ENCODE measurements at places on chromosomes 1 and 21.
A peak's percentile ranks its signal among the peaks of the same experiment; 100 is the strongest.

DNA sequence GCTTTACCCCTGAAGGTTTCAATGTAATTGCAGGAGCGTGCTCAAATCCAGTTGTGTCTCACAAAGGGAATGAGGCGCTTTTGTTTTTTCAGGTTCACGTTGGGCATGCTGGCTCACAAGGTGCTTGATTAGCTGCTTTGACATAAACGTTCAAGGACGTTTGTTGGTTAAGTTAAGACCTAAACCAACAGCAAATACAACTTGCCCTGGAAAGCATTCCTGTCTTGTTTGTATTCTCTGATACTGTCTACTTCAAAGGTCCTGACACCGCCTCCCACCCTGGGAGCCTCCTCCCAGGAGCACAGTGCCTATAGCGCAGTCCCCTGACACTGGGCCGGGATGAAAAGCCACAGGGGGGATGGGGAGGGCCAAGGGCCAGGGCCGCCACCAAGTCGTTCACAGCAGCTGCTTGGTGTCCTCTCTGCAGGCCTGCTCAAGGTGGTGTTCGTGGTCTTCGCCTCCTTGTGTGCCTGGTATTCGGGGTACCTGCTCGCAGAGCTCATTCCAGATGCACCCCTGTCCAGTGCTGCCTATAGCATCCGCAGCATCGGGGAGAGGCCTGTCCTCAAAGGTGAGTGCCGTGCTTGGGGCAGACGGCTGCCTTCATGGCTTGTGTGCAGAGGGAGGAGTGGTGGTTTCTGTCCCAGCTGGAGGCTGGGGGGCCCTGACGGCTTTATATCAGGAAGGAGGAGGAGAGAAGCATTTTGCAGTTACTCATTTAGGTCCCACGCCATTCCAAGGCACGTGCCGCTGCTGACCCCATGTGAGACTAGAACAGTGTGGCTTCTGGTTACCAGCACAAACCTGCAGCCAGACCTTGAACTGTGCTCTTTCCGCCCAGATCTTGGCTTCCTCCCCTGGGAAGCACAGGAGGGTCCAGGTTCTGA is 6.1 kb downstream of the FAM3B start:
- no peak for DNase-seq

GRCh38 chr1:46520063-46520911 is 30.7 kb downstream of the DMBX1 start:
- peak; percentile 86 for DNase-seq

DNA sequence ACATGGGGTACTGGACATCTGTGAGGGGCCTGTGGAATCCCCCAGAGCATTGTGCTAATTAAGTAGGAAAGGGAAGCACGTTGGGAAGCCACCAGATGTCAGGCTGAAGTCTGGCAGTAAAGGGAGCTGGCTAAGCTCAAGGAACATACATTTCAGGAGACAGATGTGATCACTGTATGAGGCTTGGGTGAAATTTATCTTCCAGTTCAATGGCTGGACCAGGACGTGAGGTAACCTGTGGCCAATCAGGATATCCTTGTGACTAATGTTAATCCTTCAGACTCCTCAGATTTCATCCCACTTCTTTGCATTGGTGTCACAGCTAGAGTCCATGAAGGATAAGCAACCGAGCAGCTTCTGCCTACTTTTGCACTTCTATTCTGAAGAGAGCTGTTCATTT is 110.2 kb upstream of the APP start:
- DNase-seq, result no peak

DNA sequence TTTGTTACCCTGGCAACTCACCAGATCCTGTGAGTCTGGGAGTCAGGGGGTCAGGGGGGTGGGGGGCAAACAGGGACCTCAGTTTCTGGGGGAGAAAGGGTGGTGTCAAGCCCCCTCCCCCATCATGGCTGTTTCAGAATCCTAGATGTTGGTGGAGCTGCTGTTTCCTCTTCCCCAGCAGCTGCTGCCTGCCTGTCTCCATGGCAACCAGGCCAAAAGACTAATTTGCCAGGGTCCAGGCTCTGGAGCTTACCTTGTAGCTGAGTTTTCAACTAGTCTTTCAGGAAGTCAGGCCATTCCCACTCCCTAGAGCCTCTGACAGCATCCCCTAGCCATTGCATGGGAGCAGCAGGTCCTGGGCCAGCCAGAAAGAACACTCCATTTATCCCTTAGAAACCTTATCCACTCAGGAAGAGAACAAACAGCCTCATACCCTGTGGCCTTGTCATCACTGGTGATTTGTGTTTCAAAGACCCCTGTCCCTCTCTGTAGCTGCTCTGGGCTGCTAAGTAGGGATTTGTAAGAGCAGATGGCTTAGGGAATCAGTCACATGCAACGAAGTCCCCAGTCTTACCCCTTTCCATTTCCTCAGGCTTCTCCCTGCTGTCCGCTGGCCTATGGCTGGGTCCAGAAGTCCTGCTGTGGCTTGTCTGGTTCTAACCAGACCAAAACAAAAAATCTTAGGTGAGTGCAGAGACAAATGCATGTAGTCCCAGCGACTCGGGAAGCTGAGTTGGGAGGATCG is 21.5 kb upstream of the STMN1 start:
- peak; percentile 85 for DNase-seq

DNA sequence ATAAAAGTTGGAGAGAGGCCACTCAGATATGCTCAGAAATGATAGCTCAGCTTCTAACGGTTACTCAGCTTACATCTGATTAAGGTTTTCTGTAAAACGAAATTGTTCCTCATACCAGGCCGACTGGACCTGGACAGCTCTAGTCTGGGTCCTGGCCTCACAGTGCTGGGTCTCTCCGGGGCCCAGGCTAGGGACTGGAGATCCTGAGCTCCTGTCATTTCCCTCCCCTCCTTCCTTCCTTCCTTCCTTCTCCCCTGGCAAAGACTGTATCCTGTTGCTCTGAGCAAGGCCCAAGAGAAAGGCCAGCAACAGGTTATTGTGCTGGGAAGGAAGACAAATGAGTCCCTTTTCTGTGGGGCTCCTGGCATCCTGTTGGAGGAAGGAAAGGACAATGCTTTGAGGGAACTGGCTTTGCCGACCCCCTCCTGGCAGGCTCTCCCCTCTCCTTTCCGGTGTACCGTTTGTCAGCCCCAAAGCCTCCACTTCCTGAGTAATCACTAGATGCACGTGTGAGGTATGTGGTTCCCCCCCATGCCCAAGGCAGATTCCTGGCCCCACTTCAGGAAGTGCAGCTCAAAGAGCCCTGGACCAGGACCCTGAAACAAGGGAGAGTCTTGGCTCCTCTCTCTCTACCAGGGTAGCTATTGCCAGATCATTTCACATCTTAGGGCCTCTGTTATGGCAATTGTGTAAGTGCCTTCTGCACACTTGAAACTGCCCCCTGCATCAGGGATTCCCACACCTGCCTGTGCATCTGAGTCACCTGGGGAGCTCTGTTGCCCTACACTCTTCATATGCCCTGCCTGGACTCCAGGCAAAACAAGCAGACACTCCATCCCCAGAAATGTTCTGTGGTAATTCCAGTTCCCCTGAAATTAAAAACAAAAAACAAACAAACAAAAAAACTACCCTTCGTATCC is 212.7 kb upstream of the FGGY start:
- DNase-seq, result no peak
